ENCODE measurements at places on chromosomes 16 and 17.

DNA sequence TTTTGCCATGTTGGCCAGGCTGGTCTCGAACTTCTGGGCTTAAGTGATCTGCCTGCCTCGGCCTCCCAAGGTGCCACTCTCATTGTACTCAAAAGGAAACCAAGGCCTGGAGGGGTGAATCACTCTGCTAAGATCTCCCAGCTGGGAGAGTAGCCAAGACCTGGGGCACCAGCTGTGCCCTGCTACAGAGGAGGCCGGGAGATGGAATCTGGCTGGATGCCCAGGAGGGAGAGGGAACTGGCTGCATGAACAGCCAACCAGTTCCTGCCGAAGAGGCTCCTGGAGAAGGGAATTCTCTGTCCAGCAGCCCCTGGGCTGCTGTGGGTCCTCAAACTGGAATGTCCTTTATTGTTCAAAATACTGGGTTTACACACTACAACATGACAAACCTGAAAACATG lies 238.7 kb upstream of the CIBAR2 start:
- no peak for DNase-seq

DNA sequence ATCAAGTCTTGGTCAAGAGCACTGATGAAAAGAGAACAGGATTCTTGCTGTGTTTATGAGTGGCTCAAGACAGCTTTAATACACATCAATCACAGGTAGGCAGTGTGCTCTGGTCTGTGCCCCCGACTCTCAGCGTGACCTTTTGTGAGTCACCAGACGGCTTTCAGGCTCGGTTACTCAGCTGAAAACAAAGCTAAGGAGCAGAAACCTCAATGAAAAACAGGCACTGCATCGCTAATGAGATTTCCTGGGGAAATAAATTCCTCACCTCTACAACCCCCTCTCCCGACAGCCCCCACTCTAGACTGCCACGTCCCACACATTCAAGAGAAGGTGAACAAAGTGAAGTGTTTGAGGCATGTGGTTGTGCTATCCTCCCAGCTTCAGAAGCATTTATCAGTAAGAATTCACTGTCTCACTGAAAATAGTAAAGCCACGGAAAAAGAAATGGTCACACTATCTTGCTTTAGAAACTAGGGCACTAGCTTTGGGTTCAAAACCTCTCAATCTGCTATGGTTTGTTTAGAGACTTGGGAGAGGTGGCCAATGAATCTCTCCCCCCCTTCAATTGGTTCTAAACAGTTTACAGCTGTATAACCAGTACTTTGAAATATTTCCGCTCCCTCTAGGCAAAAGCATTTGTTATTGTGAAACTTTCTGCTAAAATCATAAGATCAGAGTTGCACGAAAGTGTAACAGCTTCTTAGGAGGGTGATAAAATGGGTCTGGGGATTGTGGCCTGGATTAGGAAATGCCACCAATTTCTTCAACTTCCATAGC lies 199.5 kb upstream of the PMFBP1 start:
- no peak for DNase-seq

GRCh38 chr16:11398136-11398535 lies 52.9 kb downstream of the RMI2 start:
- DNase-seq: no peak

DNA sequence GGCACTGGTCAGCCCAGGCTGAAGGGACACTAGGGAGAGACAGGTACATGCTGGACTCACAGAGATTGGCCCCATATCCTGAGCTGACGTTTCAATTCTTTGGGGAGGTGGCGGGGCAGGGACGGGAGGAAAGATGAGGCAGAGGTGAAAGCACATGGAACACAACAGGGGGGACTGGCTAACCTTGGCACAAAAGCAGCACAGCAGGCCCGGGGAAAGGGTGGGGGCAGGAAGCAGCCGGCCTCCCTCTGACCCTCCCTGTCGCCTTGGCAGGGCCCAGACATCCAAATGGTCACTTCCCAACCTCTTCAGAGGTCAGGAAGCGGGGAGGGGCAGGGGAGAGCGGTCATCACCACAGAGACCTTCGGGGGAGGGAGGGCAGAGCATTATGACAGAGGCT lies 6.6 kb downstream of the VAT1 start:
- no peak for DNase-seq

- peak; percentile 38 for DNase-seq
Measured at GRCh38 chr17:82200743-82201497, 11.7 kb downstream of the CCDC57 start.

DNA sequence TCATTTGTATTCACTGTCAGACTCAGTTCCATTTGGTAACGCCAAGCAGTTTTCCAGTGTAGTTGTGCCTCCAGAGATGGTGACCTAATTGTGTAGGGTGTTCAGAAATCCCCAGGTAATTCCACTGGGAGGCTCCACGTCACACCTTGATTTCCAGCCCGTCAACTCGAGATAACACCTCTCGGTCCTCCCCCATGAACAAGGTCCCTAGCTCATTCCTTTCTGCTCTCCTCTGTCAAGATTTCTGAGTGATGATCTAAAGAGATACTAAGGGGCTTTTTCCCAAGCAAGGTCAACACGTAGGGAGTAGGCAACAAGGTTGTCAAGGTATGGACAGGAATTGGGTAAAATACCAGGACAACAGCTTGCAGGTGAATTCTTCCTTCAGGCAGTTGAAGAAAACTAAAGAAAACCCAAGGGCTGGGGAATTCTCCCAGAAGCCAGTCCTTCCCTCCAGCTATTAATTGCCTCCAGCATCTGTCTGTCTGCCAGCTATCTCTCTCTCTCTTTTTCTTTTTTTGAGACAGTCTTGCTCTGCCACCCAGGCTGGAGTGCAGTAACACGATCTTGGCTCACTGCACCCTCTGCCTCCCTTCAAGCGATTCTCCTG lies 31.4 kb downstream of the GPRC5B start:
- DNase-seq: no peak

DNA sequence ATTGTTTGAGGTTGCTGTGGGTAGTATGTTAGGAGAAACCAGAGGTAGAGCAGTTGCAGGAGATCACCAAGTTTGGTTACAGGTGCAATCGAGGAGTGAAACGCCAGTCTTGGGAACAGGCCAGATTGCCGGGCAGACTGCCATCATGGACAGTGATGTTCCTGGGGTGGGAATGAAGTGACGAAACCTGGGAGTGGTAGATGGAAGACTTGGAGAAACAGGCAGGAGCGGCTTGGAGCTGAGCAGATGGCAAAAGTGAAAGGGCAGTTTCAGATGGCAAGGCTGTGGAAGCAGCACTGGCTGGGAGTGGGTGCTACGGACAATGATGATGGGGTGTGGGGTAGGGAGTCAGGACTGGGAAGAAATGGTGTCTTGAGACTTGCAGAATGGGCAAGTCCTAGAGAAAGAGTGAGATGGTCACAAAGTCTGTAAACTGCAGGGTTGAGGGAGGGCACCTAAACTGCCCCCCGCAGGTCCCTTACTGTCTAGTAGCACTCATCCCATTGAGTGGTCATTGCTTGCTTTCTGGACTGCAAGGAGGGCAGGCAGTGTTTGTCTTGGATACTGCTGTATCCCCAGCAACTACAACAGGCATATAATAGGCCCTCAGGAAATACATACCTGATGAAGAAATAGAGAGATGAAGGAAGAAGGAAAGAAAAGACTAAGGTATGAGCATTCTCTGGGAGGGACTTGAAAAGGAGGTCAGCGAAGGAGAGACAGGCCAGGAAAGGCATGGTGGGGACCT lies 29.5 kb upstream of the ULK2 start:
- DNase-seq: no peak

DNA sequence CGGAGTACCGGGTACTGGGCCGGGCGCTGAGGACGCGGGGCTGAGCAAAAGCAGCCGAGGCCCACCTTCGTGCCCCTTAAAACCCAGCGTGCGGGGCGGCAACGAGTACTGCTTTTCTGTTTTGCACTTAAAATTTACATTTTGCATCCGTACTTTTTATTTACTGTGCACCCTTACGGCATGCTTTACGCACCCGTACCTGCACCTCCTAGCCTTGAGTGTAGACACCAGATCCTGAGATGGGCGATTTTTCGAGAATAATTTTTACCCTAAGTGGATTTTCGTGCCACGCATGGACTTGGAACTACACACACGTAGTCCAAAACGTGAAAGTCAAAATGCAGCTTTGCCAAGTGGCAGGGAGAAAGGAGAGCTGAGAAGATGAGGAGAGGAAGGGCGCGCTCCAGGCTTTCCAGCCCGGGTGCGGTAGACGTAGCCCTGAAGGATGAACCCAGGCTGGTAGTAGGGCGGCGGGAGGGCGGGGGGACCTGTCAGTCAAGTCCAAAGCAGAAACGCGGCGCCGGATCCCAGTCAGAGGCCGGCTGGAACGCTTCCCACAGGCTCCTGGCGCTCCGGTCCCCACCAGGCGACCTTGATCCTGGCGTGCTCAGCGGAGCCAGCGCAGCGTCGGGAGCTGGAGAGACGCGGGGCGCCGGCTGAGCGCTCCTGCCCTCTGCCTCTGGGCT lies 1.2 kb upstream of the CBLN1 start:
- no peak for DNase-seq

DNA sequence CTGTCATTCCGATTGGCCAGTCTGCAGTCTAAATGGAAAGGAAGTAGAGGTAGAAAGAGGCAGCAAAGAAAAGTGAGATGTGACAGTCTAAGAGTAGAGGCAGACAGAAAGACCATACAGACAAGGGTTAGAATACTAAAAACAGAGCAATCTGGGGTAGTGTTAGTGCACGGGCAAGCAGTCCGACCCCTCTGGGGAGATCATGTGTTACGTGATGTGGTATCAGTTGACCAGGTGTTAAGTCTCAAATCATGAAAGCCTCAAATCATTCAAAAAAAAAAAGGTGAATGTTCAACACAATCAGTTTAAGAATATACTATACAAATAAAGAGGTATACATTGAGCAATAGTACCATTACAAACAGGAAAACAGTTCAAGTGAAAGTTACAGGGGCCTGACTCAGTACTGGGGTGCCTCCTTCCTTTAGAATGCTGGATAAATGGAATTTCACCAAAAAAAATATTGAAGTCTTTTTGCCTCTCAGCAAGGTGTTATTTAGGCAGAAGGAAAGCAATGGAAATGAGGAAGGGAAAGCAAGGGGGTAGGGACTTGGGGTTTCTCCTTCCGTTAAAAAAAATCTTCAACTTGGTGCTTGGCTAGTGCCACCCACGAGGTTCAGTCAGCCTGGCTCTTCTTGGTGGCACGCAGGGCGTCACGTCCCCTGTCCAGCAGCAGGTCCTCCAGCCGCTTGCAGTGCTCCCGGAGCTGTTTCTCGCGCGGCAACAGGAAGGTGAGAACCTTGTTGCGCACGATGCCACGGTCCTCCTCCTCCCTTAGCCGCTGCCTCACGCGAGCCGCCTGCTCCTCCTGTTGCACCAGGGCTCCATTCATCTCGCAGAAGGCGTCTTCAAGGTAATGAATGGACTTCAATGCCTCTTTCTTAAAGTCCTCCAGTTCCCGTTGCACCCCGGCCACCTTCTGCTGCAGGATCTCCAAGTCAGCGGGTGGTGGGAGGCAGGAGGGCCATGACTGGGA lies 616 bp downstream of the CCDC182 start:
- no peak for DNase-seq

DNA sequence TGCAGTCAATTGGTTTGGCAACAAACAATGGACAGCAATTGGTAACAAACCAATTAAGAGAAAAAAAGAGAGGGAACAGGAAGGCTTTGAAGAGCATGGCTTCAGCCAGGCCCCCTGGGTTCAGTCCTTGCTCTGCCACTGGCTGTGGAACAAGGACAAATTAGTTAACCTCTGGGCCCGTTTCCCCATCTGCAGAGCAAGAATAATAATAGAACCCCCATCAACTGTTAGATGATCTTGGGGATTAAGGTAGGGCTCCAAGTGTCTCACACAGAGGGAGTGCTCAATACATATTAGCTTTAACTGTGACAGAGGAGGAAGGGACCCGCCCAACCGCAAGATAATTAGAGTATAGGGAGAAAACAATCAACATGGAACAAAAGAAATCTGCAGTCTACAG lies 55.2 kb downstream of the PECAM1 start:
- no peak for DNase-seq

DNA sequence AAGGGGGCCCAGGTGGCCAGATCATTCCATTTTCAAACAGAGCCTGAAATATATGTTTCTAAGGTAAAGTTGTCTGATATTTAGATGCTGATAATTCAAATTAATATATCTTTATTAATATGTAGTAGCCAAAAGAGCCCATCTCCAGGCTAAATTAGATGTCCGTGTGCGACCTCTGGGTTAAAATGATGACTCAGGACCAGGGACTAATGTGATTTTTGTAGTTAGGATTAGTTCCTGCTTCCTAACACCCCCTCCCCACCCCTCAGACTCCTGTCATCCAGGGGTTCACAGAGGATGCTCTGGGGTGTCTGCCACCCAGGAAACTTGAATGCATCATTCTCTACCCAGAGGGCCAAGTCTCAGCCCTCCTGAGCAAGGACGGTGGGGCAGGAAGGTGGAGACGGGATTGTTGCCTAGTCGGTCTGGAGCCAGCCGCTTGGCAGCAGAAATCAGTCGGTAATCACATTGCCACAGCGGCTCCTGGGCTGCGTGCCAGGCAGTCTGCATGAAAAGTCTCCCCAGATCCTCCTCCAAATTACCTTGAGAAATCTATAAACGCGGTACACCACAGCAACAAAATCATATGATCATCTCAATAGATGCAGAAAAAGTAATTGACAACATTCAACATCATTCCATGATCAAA lies 29.8 kb downstream of the CNGB1 start:
- no peak for DNase-seq

- DNase-seq: no peak
Measured at GRCh38 chr16:61575617-61576016, 460.6 kb downstream of the CDH8 start.

- no peak for DNase-seq
Measured at GRCh38 chr17:64413513-64413912, 22.9 kb upstream of the PECAM1 start.

- DNase-seq: peak; percentile 37
Measured at GRCh38 chr17:55295411-55296170, 30.8 kb downstream of the HLF start.

GRCh38 chr17:83171661-83172060 lies 92.3 kb downstream of the METRNL start:
- DNase-seq: no peak

GRCh38 chr17:27218719-27219488 lies 75.0 kb upstream of the WSB1 start:
- no peak for DNase-seq

- peak; percentile 64 for DNase-seq
Measured at GRCh38 chr16:89289428-89290395, 72.2 kb downstream of the ZNF778 start.

- no peak for DNase-seq
Measured at GRCh38 chr17:4003501-4004421, 39.5 kb upstream of the ATP2A3 start.

- no peak for DNase-seq
Measured at GRCh38 chr17:34098699-34099098, 156.4 kb upstream of the CCL2 start.

- DNase-seq: peak; percentile 62
Measured at GRCh38 chr17:40086150-40087044, 14.0 kb downstream of the NR1D1 start.

Data from activated T-cell treated with anti-CD3 and anti-CD28 coated beads for 1 hour (primary cell).